Coronary artery (tissue), 2 donors: ENCODE measurements at places on chromosomes 16 and 17.
A peak's percentile ranks its signal among the peaks of the same experiment; 100 is the strongest.

GRCh38 chr16:680967-681745 lies 946 bp downstream of the STUB1 start:
- no peak for DNase-seq

DNA sequence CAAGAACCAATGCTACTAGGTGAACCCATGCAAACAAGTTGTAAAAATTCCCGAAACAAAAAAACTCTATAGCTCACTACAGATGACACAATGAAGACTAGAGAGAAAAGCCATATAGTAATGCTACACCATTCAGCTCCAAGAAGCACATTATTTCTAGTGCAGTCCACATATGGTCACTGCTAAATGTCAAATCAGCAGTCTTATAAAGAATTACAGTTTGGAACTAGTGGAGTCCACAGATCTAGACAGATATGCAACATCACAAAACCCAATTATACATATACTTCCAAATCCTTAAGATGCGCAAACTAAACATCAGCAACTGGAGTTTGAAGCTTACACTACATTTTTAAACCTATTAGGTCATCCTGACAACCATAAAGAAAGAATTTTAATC lies 33.5 kb downstream of the GPATCH8 start:
- no peak for DNase-seq

DNA sequence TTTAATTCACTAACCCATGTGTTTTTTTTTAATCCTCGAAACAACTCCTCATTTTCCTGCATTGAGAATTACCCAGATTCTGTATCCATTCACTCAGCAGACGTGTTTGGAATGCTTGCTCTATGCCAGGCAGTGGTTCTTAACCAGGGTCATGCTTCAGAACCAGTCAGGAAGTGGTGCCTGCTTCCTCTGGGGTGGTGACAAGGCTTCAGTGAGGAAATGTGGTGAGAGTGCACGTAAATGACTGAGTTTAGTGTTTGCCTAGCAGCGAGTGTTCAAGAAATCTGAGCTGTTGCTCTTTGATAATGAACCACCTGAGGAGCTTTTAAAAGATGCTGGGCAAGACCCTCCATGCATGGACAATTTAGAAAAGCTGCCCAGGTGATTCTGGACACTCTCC lies 9.9 kb downstream of the ZFP90 start:
- DNase-seq: no peak

GRCh38 chr16:53509906-53510703 lies 7.1 kb upstream of the AKTIP start:
- peak; percentile 79 for DNase-seq

DNA sequence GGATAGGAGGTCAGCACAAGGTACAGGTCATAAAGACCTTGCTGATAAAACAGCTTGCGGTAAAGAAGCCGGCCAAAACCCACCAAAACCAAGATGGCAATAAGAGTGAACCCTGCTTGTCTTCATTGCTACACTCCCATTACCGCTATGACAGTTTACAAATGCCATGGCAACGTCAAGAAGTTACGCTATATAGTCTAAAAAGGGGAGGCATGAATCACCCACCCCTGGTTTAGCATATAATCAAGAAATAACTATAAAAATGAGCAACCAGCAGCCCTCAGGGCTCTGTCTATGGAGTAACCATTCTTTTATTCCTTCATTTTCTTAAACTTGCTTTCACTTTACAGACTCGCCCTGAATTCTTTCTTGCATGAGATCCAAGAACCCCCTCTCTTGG lies 1.0 kb upstream of the HSBP1 start:
- DNase-seq: no peak

DNA sequence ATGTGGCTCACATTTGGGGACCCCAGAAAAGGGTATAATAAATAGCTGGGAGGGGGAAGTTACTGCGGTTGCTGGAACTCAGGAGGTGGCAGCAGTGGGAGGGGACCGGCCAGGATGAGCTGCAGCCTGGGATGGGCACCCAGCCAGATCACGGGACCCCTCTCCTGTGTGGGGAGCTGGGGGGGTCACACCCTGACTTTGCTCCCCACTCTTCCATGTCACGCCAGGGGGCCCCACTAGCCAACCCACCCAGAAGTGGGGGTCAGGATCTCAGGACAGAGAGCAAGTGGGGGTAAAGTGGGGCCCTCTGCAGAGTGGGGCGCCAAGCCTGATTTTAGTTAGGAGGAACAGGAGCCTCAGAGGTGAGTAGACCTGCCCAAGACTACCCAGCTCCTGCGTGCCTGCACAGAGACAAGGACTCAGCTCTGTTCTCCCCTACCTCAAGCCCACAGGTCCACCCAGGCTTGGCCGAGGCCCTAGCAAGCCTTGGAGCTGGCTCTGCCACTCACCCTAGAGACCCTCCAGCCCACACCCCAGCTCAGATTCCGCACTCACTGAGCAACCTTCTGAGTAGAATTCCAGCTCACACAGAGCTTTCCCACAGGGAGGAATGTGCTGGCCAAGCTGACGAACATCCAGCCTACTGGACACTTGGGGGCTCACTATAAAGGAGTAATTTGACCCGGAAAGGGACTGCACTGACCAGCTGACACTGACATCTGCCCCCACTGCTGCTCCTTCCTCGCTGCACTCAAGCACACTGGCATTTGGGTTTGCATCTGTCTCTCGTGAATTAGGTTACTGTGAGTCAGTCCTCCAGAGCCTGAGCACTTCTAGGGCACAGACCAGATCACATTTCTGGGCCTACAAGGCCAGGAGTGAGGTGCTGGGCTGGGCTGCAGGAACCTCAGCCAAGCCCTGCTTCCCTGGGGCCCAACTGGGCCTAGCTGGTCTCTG lies 310.1 kb downstream of the C16orf95 start:
- no peak for DNase-seq

GRCh38 chr16:31451681-31452351 lies 7.5 kb upstream of the ARMC5 start:
- no peak for DNase-seq

DNA sequence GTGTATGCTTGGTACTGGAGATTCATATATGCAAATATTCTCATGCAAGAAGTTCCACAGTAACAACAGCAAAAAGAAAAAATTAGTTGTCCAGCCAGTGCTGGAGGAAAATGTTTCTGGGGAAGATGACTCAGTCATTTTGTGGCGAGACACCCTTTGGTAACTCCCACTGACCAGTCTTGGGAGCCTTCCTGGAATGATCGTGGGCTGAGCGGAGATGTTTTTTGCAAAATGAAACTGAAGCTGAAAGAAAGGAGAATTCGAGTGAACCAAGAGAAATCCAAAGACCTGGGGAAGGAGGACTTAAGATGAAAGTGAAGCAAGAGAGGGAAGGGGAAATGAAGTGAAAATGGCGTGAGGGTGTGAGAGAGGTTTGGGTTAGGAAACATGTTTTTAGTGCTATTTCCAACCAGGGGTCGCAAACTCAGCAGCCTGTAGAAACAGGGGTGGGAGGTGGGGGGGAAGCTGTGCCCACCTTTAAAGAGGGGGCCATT lies 5.2 kb downstream of the ITPRIPL2 start:
- DNase-seq: no peak

DNA sequence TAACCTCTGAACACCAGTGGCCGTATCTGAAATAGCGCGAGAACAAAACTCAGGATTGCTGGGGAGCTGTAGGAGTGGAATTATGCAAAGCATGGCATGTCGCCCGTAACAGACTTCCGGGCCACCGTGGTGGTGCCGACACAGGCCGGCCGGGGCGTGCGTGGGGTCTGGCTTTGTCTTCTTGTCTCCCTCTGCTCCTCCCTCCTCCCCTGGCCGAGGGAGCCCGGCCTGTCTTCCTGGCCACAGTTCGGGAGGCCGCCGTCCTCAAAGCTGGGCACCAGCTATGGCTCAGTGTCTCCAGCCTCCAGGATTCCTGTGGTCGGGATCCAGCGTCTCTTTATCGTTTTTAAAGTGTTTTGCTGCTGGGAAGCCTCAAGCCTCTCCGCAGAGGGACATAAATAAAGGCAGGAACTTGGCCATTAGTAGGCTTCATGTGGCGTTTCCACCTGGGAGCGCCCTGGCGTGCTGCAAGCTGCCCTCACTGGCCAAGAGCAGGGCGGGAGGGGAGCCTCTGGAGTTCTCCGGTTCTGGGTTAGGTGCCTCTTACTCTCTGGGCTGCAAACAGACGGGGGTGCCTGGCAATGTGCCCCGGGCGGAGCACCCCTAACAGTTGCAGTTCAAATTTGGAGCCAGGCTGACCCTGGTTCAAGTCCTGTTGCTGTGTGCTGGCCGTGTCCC lies 22.0 kb upstream of the NPTX1 start:
- no peak for DNase-seq

DNA sequence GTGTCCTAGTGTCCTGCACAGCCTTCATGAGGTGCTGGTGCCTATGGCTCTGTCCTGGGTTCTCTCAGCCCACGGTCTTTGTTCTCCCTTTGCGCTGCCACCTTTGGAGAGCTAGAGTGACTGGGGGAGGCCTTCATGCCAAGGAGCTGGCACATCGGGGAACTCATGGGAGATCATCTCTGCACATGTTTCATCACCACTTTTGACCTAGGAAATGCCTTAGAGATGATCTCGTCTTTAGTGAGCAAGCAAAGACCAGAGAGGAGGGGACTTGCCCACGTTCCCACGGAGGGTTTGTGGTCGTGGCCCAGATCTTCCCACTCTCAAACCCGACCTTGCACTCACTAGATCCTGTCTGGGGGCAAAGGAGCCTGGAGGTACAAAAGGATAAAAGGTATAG lies 23.5 kb downstream of the TBX4 start:
- no peak for DNase-seq

GRCh38 chr17:79273660-79274059 lies 199.0 kb downstream of the ENGASE start:
- DNase-seq: no peak

DNA sequence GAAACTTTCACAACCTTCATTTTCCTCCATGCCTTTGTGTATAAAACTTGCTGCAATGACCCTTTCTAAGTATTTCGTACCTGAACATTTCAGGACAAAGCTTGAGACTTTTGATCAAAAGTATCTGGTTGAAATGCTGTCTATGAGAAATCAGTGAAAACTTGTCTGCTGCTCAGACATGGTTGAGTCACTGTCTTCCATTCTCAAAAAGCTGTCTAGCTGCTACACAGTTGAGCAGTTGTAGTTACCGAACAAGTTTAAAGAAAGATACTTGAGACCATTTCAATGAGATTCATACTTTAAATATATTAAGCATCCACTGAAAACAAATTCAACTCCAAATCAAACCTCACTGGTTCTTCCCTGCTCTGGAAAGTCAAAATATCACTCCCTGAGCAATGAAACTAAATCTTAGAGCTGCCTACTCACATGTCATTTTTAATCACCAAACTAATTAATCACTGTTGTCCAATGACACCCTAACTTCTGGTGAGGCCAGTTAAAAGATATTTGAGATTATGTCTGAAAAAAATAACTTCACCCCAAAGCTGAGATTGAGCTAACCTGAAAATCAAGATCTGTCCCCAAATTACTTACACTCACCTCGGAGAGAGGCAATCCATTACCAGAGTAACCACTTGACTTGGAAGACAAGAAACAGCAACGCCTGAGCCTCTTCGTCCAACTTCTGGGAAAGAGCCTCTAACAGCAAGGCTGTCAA lies 488 bp downstream of the TMEM100 start:
- no peak for DNase-seq

DNA sequence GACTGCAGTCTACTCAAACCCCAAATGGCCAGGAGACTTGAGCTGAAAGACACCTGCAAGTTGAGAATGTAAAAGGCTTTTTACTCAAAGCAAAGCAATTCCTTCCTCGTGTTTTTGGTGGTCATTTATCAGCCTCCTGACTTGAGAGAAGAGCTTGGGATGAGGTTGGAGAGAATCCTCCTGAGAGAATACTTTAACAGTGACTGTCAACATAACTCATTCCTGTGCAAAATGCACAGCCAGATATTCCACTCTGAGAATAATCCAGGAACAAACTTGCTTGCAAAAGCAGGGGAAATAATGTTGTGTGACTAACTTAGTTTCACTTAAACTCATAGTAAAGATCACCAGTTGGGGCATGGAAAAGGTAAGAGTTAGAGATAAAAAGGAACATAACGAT lies 53.4 kb downstream of the SNTB2 start:
- DNase-seq: no peak

- DNase-seq: no peak
These were observed 46.7 kb upstream of the KDM8 start for GRCh38 chr16:27156579-27156978.

GRCh38 chr16:1665829-1666228 lies 12.2 kb upstream of the JPT2 start:
- no peak for DNase-seq

DNA sequence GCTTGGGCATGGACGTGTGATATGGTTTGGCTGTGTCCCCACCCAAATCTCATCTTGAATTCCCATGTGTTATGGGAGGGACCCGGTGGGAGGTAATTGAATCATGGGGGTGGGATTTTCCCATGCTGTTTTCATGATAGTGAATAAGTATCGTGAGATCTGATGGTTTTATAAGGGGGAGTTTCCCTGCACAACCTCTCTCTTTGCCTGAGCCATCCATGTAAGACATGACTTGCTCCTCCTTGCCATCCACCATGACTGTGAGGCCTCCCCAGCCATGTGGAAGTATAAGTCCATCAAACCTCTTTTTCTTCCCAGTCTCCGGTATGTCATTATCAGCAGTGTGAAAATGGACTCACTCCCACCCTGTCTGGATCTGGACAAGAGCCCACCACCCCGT lies 393.4 kb downstream of the SEC14L1 start:
- DNase-seq: peak; percentile 46

GRCh38 chr16:17350207-17350606 lies 120.6 kb downstream of the XYLT1 start:
- DNase-seq: no peak

DNA sequence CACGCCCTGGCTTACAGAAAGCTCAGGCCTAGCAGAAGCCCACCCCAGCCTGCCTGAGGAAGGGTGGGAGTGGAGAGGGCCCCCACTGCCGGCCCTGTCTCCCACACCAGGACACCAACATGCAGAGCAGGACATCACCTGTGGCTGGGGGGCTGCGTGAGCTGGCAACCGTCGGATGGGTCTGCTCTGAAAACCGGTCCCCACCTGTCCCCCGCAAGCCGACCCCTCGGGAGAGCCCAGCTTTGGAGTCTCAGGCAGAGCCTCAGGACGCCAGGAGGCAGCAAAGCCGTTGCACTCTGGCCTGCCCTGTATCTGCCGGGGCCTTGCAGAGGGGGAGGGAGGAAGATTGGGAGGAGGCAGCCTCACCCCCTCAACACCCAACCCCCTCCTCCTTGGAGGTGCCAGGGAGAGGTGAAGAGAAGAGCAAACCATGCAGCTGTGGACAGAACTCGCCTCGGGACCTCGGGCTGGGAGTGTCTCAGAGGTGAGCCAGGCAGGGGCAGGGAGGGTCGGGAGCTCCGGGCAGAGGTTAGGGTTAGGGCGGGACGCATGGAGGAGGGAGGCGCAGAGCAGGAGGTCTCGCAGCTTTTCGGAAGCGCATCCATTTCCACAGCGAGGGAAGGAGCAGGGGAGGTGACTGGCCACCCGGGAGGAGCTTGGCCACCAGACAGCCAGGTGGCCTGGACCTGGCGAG lies 30.4 kb upstream of the ZC3H18 start:
- no peak for DNase-seq

- peak; percentile 11 for DNase-seq
These were observed 146.3 kb downstream of the TMEM132E start for GRCh38 chr17:34725725-34726124.

GRCh38 chr17:78958641-78959127 lies 21.0 kb downstream of the LGALS3BP start:
- DNase-seq: no peak

- DNase-seq: no peak
These were observed 390 bp downstream of the SEZ6L2 start for GRCh38 chr16:29898804-29899515.

GRCh38 chr17:1746975-1747543 lies 4.4 kb downstream of the SERPINF2 start:
- no peak for DNase-seq
